ENCODE measurements at places on chromosomes 1 and 21.

DNA sequence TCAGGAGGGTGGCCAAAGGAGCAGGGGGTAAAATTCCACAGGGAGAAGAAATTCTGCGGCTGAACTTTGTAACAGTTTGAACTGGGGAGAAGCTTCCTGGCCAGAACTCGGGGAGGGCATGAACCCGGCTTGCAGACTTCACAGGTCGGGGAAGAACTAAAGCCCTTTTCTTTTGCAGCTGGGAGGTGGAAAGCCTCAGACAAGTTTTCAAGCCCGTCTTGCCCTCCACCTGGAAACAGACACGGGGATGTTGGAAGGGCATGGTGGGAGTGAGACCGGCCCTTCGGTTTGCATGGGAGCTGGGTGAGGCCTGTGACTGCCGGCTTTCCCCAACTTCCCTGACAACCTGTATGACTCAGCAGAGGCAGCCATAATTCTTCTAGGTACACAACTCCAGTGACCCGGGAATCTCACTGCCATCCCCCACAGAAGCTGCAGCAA is 11.3 kb downstream of the THEM4 start:
- no peak for DNase-seq

DNA sequence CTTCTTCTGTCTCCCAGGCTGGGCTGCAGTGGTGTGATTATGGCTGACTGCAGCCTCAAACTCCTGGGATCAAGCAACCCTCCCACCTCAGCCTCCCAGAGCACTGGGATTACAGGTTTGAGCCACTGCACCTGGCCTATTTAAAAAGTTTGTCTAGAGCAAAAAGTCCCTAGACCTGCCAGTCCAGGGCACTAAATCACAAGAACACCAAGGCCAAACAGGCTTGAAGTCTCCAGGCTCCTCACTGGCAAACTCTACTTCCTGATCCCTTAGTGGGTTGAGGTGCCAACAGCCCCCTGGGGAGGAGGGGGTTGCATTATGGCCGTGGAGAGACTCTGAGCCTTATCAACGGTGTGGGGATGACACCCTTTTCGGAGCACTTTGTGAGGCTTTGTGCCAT is 76.0 kb downstream of the CLIC6 start:
- DNase-seq = no peak

DNA sequence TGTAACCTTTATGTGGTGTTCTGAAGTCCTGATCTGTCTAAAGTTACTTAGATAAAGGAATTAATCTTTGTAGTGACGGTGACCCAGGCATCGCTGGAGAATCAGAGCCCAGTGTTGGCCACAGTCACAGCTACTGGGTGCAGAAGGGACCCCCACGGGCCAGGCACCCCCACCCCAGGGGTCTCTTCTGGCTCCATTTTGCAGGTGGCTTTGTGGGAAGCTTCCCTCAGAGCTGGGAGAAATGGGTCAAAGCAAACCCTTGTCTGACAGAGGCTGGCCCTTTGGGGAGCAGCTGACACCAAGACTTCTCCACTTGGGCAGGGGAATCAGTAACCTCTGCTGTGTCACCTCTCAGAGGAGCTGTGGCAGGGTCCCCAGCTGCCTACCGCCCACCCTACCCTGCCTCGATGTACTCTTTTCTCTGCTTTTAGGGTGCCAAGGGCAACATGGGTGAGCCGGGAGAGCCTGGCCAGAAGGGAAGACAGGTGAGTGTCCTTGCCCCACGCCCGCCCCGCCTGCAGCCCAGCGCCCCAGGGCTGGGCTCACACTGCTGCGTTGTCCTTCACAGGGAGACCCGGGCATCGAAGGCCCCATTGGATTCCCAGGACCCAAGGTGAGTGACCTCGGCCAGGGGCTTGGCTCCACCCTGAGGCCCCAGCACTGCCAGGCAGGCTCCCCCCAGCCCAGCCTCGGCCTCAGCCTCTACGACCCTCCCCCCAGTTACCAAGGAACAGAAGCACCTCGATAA is 17.7 kb downstream of the COL6A2 start:
- no peak for DNase-seq

DNA sequence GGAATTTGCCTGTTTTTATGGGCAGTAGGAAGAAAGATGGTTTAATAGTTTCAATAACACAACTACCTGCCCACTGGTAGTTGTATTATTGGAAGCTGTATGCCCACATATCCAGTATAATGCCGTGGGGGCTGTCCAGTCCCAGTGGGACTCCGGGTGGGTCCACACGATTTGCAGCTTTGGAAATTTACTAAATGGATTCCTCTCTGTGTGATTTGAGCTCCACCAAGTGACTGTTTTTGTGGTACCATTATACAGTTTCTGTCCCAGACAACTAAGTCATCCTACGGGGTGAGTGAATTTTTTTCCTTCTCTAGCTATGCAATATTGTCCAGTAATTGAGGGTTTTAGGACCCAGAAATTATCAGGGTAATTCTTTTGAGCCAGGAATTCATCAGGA is 86.8 kb downstream of the PLA2G4A start:
- DNase-seq = no peak

DNA sequence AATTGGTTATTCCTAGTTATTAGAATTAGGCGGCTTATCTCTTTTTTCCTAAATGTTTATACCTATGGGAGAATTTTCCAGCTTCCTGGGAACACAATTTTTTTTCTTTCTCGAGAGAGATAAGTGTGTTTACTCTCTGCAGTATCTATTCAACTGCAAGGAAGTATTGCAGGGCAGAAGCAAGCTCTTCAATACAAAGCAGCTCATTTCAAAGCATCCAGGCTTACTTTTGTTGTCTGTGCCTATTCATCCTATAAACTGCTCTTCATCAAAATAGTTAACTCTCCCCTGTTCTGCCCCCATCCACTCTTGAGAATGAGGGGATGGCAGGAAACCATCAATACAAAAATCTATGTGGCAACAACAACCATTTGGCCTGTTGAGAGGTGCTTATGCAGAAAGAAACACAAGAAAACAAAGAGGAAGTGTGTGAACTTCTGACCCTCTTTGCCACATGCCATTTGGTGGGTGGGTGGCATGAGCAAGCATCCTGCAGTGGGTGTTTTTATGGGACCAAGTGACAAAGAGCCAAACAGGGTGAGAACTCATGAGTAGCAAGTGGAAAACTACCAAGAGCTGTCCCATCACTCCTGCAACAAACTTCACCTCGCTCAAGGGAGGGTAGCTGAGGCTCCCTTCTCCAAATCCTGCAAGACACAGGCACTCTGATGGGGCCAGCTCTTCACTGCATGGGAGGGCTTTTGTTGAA is 50.6 kb upstream of the MRPS6 start:
- DNase-seq = no peak

DNA sequence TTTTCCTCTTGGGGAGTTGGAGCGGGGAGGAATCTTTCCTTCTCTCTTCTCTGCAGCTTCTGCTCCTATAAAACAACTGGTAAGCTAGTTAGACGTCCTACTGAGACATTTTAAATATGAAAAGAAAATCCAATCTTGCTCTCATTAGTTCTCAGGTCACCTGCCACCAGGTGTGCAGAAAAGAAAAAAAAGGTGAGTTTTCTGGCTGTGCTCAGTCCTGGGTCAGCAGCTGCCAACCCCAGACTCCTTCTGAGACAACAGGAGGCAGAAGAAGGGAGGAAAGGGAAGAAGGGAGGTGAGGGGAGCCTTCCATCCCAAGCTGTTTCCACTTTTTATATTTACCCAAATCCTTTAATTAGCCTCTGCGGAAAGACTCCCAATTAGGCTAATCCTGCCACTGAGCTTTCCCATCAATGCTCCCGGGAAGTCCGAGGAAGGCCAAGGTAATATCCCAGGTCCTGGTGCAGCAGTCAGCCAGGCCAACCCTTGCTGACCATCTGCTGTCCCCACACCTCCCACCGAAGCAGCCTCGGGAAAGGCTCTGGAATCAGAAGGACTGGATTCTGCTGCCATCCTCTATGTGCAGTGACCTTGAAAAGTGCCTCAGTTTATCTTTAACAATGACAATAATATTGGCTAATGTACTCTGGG is 33.4 kb downstream of the GLIS1 start:
- no peak for DNase-seq

- DNase-seq = no peak
These were observed 91.3 kb downstream of the ZSCAN20 start for GRCh38 chr1:33563699-33564098.

DNA sequence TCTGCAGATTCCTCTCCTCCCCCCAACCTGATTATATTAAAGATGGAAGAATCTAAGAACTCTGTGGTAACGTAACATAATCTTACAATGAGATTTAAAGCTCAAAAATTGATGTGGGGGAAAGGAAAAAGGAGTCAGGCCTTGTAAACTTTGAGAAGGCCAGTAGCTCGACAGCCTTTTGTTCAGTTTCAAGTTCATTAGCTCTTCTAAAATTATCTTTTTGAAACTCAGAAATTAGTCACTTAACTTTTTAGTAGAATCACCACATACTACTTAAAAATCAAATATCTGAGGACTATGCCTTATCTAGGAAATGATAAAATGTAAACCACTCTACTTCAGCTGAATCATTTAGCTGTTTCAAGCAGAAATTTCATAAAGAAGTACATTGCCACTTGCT is 996.2 kb downstream of the AMY1C start:
- no peak for DNase-seq

DNA sequence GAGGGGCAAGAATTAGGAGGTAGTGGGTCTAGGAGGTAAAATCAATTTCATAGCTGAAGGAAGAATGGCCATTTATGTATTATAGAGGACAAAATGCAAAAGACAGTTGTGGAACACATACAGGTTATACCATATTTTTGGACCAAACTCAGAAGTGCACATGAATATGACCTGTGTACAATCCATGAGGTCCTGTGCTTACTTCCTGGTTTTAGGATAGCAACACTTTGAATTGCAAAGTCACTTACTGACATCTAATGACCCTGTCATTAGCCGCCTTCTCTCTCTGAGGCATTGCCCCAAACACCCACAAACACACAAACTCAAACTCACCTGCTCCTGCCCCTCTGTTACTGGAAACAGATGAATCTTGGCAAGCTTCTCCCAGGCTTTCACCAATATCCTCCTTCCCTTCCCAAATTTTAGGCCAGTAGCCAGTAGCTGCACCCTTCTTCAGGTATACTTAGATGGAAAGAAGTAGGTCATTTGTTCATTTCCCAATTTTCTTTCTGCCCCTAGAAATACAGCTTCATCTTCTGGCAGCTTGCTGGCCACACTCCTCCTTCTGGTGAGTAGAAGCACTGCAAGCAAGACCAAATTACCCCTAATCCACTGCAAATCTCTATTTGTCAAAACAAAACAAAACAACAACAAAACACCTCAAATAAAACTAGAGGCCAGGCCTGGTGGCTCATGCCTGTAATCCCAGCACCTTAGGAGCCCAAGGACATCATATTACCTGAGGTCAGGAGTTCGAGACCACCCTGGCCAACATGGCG is 13.7 kb upstream of the RPL5 start:
- DNase-seq = no peak

- no peak for DNase-seq
These were observed 61.9 kb downstream of the CLSTN1 start for GRCh38 chr1:9761855-9762254.

DNA sequence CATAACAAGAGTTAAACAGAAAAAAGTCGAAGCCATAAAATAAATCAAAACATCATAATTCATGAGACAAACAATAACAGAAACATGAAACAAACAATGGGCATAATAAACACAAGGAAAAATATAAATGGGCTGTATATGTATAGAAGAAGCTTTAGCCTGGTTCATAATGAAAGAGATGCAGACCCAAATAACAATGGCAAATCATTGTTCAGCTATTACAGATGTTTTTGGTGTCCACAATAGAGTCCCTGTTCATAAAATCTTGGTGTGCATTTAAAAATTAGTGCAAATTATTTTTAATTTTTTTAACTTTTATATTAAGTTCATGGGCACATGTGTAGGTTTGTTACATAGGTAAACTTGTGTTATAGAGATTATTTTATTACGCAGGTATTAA is 1185.9 kb upstream of the B3GALT2 start:
- DNase-seq = no peak

DNA sequence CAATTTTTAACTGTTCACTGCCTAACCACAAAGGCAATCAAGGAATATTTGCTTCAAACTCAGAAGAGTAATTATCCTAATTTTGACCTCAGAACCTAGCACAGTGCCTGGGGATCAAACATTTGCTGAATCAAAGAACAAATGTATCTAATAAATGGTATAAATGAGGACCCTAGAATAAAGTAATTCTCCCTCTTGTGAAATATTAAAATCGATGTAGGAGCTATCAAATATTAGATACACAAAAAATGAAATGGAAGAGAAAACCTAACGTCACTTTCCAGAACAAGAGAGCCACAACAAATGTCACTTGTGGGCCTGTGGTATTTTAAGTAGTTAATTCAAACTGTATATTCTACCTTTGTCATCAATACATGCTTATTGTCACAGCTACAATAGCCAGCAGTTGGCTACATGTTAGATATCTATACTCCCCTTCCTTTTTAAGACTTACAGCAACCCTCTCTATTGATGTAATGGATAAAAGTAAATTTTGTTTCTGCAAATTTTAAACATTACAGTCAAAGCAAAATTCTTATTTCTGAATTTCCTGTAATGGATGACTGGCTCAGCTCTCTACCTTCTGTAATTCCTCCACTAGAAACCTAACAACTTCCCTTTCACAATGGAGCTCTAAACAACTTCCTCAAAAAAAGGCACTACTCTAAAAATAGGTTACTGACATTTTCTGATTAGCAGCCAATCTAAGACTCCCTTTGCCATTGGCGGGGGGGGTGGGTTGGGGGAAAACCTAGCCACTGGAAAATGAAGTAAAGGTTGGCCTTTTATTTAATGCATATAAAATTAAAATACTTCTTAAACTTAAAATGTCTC is 37.6 kb downstream of the PUM1 start:
- DNase-seq = no peak
